Activated T-helper 1 cell treated with anti-CD3 and anti-CD28 coated beads, Interleukin-12 subunit alpha, Interleukin-12 subunit beta, Interleukin-2, Interleukin-4 antibody, amounts not matched to agents 30 ng/mL and 10 ng/mL and 1 ng/mL, durations not matched to agents 14 hours and 24 hours and 36 hours (primary cell): ENCODE measurements at places on chromosomes 16 and 17.

DNA sequence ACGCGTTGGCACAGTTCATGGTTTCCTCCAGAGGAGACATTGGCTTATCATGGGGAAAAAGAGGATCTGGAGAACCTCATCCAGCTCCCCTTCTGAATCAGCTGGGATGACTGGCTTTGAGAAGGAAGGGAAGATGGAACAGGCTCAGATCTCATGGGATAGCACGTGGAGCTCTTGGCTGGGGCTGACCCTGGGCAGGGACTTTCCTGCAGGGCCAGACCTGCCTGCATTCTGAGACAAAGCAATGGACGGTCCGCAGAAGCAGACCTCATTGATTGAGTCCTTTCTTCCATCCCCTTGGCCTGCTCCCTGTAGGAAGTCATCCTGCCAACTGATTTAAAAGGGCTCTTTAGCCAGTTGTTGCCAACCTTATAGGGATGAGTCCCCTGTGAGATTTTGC, 26.2 kb downstream of the PLCD3 start:
- no peak overlapping the region for H3K27ac ChIP-seq
- H3K27me3 ChIP-seq: no peaks in the 10 kb centered on the region
- no peak overlapping the region for H3K4me3 ChIP-seq
- H3K4me1 ChIP-seq: no peaks in the 10 kb centered on the region
- no peak for DNase-seq
- peaks cover 25% of the 10 kb centered on the region for H3K36me3 ChIP-seq

- peak overlapping the region; percentile 61 for H3K27ac ChIP-seq
- DNase-seq: no peak
- peak overlapping the region; percentile 85 for H3K4me3 ChIP-seq
Observed at GRCh38 chr16:85557971-85558657, 55.0 kb upstream of the GSE1 start.

DNA sequence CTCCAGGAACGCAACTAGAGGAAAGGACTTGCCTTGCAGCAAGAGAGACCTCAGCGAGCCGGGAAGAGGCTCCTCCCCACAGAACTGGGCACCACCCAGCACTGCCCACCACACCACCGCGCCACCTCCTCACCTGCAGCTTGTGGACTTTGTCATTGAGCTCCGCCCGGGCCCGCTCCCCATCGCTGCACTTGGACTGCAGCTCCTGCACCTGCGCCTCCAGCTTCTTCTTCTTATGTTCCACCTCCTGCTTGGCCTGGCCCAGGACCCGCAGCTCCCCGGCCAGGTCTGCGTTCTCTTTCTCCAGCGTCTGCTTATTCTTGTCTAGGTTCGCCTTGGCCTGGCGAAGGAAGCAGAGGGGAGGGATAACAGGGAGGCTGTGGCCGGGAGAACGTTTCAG, 76.7 kb downstream of the NDE1 start:
- no peak overlapping the region for H3K4me3 ChIP-seq
- H3K27me3 ChIP-seq: no peaks in the 10 kb centered on the region
- no peak for DNase-seq
- no peaks in the 10 kb centered on the region for H3K4me1 ChIP-seq

DNA sequence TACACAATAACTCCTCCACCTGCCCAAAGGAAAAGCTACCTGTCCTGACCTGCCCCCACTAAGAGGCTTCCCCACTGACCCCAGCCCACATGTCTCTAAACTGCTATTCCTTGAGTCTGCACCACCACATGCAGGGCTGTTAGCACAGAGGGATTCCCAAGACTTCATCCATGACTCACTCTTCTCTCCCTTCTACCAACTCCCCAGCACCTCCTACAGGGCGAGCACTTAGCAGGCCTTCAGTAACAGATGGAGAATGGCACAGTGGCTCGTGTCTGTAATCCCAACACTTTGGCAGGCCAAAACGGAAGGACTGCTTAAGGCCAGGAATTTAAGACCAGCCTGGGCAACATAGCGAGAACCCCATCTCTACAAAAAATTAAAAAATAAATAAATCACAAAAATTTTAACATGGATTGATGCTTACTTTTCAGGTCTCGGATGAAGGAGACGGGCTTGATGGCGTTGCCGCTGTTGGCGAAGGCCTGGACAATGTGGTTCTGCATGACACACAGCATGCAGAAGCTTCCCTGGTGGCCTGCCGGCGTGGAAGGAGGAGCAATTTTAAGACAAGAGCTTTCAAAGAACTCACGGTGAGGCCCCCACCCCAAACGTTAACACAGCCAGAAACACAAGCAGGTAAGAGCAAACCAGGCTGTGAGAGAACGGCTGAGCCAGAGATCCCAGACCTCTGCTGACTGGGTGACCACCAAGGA, 12.0 kb downstream of the USP36 start:
- no peaks in the 10 kb centered on the region for H3K27me3 ChIP-seq
- peak overlapping the region; percentile 3 for H3K27ac ChIP-seq
- peaks cover 75% of the 10 kb centered on the region for H3K36me3 ChIP-seq
- peaks cover 23% of the 10 kb centered on the region for H3K4me1 ChIP-seq
- DNase-seq: no peak

- no peaks in the 10 kb centered on the region for H3K36me3 ChIP-seq
- no peaks in the 10 kb centered on the region for H3K4me1 ChIP-seq
- no peak overlapping the region for H3K27ac ChIP-seq
- no peak for DNase-seq
Observed at GRCh38 chr16:66425651-66426050, 1.4 kb upstream of the BEAN1 start.

DNA sequence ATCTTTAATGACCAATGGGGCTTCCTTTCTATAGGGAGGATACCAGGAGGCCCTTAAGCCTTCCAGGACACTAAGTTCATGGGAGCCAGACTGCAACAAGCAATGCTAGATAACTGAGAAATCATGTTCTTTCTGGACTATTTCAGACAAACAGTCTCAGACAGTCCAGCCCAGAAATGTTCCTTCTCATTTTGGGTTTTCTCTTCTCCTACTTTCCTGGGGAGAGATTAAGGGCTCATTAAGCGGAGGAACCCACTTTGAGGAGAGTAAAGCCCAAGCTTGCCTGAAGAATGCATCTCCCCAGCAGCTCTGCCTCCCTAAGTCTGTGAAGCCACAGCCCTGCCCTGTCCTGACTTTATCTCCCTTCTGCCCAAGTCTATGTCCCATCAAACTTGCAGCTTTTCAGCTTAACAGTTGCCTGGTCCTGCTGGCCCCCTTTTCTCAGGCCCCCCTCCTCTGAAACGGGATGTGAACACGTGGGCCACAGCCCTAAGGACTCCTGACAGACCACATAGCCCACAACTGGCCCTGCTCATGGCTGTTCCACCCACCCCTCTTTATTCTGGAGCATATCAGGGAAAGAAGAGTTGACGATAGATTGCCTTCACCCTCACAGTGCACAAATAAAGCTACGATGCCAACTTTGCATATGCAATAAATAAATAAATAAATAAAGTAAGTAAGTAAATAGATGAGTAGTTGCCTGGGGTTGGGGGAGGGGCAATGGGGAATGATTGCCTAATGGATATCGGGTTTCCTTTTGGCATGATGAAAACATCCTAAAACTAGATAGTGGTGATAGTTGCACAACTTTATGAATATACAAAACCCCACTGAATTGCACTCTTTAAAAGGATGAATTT, 111.0 kb downstream of the N4BP1 start:
- no peaks in the 10 kb centered on the region for H3K36me3 ChIP-seq
- H3K27ac ChIP-seq: no peak overlapping the region
- no peak for DNase-seq
- H3K4me1 ChIP-seq: no peaks in the 10 kb centered on the region
- no peak overlapping the region for H3K4me3 ChIP-seq

- peaks cover 9% of the 10 kb centered on the region for H3K36me3 ChIP-seq
- H3K27me3 ChIP-seq: no peaks in the 10 kb centered on the region
- DNase-seq: no peak
- peaks cover 18% of the 10 kb centered on the region for H3K4me1 ChIP-seq
Observed at GRCh38 chr16:11212798-11213196, 43.2 kb downstream of the SOCS1 start.

- H3K27ac ChIP-seq: no peak overlapping the region
- H3K36me3 ChIP-seq: no peaks in the 10 kb centered on the region
- no peak overlapping the region for H3K4me3 ChIP-seq
Observed at GRCh38 chr16:82589407-82589806, 37.4 kb upstream of the CDH13 start.
